ENCODE measurements at places on chromosomes 4 and X. TPM values are rescaled to one million over a fixed set of nuclear protein-coding genes. Genes with fewer than 3 reads are reported as not detected.

GPR119 gene
- not detected for total RNA-seq

GBA3 gene
- total RNA-seq = 1.1 TPM

CXCL1 gene
- total RNA-seq = not detected

ADH7 gene
- total RNA-seq = not detected

CT45A2 gene
- not detected for total RNA-seq

STAG2 gene
- 80.2 TPM for total RNA-seq

FAM156A gene
- 13.4 TPM for total RNA-seq

ZFP42 gene
- total RNA-seq = not detected

MAGEA8 gene
- total RNA-seq = not detected

ADAM29 gene
- total RNA-seq = not detected

GLUD2 gene
- 6.8 TPM for total RNA-seq

TLR2 gene
- 51.5 TPM for total RNA-seq

FHIP1A gene
- total RNA-seq = 0.34 TPM

PASD1 gene
- total RNA-seq = not detected

VEGFD gene
- 9.0 TPM for total RNA-seq

SLC9B1 gene
- not detected for total RNA-seq

NKX1-1 gene
- not detected for total RNA-seq

STATH gene
- total RNA-seq = not detected

NRK gene
- 0.17 TPM for total RNA-seq

PTTG2 gene
- total RNA-seq = not detected

PPP1R2C gene
- total RNA-seq = not detected

FGFBP1 gene
- total RNA-seq = not detected

TMPRSS11A gene
- total RNA-seq = not detected

CLGN gene
- total RNA-seq = not detected

FATE1 gene
- not detected for total RNA-seq

EXOC1L gene
- total RNA-seq = not detected

TMPRSS11B gene
- not detected for total RNA-seq

Data from subcutaneous adipose tissue (tissue), 4 donors.